Esophagus squamous epithelium (tissue), 5 donors: ENCODE measurements at places on chromosomes 2 and 18.

DNA sequence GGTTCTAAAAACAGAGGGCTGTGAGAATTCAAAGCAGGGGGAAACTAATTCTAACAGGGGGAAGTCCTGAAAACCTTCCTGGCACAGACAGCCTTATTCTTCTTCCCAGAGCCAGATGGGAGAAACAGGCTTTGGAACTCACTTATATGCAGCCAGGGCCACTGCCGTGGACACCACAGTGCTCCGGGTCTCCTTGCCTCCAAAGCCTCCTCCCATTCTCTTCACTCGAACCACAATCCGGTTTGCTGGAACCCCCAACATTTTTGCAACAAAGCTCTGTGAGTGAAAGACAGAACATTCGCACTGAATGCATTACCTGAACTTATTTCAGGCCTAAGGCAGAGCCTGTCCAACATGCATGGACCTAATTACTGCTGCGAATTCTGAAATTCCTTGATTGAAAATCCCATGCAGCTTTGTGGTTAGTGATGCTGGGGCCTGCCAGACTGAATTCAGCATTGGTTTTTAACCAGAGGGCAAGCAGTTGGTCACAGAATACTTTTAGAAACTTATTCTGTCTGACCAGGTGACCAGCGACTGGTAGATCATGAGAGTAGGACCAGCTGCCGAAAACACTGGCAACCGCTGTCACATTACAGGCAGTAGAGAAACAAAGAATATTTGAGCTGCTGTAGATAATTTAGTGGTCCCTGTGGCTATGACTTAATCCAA lies 48.6 kb downstream of the XDH start:
- no peak for DNase-seq

DNA sequence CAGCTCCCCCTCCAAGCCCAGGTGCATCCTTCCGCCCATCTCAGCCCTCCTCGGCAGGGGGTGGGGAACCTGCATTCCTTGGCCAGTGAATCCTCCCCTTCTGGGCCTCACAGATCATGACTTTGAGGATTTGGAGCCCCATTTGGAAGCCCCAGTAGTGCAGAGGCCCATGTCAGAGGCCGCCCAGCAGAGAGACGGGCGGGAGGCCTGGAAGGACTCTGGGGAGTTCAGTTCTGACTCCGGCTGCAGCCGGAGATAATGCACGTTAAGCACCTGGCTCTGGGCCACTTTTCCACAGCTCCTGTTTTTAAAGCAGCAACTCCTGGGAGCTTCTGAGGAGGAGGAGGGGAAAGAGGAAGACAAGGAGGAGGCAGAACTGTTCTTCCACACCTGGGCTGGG lies 14.9 kb downstream of the ATOH8 start:
- DNase-seq = no peak

- DNase-seq = no peak
These were observed 86.3 kb downstream of the ALPK2 start for GRCh38 chr18:58542426-58543159.

GRCh38 chr2:8416849-8417832 lies 264.7 kb upstream of the ID2 start:
- DNase-seq = no peak

- no peak for DNase-seq
These were observed 122.8 kb upstream of the MSH6 start for GRCh38 chr2:47660168-47660567.

GRCh38 chr2:56266761-56267414 lies 83.1 kb downstream of the CCDC85A start:
- DNase-seq = no peak

DNA sequence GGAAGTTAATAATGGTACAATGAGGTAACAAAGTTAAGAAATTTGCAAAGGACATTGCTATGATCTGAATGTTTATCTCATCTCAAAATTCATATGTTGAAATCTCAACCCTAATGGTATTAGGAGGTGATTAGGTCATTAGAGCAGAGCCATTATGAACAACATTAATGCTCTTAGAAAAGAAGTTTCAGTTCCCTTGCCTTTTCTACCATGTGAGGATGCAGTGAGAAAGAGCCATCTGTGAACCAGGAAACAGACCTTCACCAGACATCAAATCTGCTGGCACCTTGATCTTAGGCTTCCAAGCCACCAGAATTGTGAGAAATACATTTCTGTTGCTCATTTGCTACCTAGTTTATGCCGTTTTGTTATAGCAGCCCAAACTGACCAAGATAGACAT lies 757.6 kb downstream of the NR4A2 start:
- DNase-seq = no peak

DNA sequence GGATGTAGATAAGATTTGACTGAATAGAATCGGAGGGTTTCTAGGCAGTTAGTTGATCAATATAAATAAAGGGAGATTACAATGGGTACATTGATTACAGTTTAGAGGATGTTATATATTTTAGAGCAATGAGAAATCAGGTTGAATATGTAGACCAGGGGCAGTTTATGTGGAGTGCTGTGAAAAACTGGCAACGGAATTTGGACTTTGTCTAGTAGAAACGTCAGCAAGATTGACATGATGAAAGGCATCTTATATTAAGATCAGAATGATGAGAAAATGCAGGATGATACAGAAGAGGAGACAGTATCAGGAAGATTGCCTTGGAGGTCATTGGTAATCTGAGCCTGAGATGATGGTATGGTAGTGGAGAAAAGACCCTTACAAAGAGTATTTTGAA lies 39.9 kb downstream of the RAB10 start:
- no peak for DNase-seq

- DNase-seq = no peak
These were observed 111.9 kb upstream of the MAPRE2 start for GRCh38 chr18:34929336-34929780.

DNA sequence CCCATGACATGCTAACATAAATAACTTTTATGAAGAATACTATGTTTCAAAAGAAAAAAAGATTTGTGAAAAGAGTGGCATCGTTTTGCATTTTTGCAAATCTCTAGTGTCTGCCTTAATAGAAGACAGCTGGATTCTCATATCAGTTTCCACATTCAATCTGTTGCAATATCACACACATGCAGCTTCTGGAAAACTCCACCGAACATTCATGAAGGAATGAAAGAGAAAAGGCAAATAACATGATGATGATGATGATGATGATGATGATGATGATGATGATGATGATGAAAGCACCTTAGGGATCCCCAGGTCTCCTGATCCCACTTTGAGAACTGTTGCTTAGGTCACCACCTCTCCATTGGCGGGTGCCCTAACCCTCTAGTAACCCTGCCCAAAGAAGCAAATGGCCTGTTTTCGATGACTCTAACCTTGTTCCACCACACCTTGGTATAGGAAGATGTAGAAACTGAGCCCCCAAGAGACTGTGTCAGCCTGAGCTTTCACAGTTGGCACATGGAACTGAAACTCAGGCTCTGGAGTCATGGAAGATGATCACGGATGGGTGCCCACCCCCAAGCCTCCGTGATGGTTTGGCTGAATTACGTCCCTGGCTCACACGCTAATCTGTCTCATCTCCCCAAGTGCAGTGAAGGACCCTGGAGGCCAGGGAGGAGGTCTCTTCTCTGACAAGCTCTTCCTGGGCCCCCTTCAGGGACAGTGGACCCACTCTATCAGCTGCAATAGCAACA lies 80.1 kb upstream of the SMAD7 start:
- DNase-seq = no peak

GRCh38 chr18:34818064-34818463 lies 108.0 kb downstream of the DTNA start:
- DNase-seq = no peak

DNA sequence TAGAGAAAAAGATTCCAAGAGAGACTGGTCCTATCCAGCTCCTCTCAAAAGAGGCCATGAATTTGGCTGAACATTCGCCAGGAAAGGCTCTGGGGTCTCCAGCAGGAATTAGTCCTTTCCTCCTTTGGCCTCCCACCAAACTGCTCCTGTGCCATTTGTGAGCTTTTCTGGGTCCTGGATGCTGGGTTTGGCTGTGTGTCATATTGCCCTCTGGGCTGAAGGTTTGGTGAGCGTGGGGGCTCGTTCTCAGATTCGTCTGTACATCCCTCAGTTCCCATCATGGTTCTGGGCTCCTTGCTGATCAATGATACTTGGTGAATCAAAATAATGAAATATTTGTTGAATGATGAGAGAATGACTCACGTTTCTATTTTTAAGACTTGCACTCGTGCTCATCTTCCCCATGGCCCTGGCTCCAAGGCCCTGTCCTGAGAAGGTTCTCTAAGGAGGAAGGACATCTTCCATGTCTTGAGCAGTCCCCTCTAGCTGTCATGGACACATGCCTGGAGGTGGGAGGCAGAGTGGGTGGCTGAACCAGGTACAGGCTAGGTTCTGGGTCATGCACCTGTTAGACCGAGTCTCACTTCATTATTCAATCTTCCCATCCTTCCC lies 47.8 kb upstream of the RHOB start:
- DNase-seq = no peak

GRCh38 chr2:233448220-233448559 lies 93.9 kb downstream of the DGKD start:
- no peak for DNase-seq
